ENCODE measurements at places on chromosomes 2 and 18.

- DNase-seq = peak; percentile 72
Measured at GRCh38 chr18:50099725-50100407, 95.1 kb downstream of the MYO5B start.

GRCh38 chr2:33436083-33436482 lies 40.4 kb upstream of the RASGRP3 start:
- no peak for DNase-seq

DNA sequence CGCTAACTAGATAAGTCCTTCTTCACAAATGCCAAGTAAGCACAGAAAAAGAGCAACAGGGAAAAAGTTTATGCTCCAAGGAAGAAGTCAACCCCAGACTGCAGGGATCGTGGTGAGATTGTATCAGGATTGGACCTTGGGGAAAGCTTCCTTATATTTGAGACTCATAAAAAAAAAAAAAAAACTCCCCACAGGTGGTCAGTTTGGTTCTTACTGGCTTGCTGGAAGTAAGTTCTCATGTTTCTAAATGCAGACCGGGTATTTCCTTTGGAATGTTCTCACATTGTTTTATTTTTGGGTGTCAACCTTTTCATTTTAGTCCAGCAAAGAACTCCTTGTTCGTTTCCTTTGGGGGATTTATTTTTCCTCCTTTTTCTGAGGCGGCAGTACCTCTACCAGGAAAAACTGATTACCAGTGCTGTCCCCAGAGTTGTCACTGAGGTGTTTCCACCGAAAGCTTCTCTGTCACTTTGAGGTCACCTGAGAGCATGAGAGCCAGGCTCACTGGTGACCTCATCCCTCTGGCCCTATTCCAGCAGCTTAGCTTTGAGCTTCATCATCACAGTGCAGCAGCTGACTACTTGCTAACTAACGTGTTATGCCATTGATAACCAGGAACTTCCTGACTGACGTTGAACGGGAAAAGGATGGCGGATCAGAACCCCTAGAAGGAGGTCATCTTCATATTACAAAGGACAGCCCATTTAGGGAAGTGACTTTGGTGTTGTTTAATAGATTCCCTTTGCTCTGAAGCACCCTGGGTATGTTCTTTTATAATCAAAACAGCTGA lies 16.8 kb upstream of the ATP8B1 start:
- DNase-seq = peak; percentile 84

GRCh38 chr2:74824679-74825078 lies 9.2 kb upstream of the HK2 start:
- DNase-seq = no peak

GRCh38 chr2:194452504-194452903 lies 1204.5 kb upstream of the SLC39A10 start:
- DNase-seq = no peak

GRCh38 chr18:29979881-29980280 lies 1062.7 kb downstream of the DSC3 start:
- no peak for DNase-seq

DNA sequence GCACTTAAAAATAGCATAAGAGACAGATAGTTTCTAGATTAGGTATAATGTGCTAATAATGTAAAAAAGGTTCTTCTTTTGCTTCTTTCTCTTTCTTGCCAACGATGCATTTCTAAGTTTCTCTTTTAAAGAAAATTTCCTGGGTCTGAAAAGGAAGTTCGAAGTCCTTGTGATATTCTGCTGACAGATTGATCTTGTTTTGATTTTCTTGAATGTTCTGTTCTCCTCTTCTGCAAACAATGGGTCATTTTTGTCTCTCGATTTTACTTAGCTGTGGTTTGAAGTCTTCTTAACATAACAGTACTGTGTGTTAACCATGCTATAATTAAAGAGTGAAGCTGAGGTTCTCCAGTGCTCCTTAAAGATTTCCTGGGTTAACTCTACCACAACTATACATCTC lies 61.1 kb upstream of the ACYP2 start:
- DNase-seq = no peak

DNA sequence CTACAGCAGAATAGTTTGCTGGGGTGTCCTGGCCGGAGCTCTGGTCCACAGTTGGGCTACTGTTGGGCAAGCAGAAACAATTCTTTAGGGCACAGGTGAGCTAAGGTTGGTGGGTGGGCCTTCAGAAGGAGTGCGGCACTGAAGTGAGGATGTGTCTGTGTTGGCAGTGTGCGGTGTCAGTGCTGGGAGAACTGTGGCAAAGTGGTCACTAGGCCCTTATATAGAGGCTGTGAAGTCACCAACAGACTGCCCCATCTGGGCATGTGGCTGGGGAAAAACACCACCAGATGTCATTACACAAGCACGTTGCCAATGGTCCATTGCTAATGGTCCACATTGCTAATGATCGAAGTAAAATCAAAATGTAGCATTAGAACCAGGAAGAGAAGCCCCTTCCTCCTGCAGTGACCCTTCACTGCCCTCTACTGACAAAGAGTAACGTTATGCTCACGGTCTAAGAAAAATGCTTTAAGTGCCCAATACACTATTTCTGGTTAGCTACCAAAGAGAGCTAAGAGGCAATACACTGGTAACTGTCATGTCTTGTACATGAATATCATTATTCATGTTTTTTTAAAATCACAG lies 21.3 kb downstream of the SCN1A start:
- no peak for DNase-seq

GRCh38 chr2:46294176-46294836 lies 2.9 kb upstream of the EPAS1 start:
- no peak for DNase-seq

GRCh38 chr2:73163483-73164367 lies 38.6 kb upstream of the NOTO start:
- DNase-seq = peak; percentile 40

- no peak for DNase-seq
Measured at GRCh38 chr2:207315131-207315530, 149.4 kb upstream of the KLF7 start.

- DNase-seq = no peak
Measured at GRCh38 chr2:207038299-207038698, 99.0 kb downstream of the CPO start.

DNA sequence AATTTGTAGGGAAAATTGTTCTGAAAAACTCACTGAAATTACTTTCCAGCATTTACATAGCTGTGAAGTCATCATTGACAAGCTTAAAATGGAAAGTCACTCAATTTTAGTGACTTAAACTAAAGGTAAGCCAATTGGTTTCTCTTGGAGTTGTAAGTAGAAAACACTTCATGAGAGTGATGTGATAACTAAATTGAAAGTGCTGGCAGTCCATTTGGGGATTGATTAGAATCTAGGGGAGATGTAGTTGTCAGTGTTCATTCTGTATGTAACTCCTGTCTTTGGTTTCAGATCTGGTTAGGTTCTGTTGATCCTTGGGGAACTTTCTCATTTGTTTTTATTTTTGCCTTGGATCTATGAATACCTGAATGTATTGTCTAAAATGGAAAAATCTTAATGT lies 53.8 kb downstream of the COX7A2L start:
- DNase-seq = no peak

- DNase-seq = no peak
Measured at GRCh38 chr2:2050446-2050845, 280.6 kb downstream of the MYT1L start.

GRCh38 chr2:104091894-104092293 lies 762.0 kb upstream of the POU3F3 start:
- DNase-seq = no peak

GRCh38 chr2:164150604-164151003 lies 414.8 kb upstream of the FIGN start:
- DNase-seq = no peak

- no peak for DNase-seq
Measured at GRCh38 chr18:4276953-4277585, 178.0 kb downstream of the DLGAP1 start.

- DNase-seq = no peak
Measured at GRCh38 chr18:71011389-71011788, 722.5 kb downstream of the SOCS6 start.

DNA sequence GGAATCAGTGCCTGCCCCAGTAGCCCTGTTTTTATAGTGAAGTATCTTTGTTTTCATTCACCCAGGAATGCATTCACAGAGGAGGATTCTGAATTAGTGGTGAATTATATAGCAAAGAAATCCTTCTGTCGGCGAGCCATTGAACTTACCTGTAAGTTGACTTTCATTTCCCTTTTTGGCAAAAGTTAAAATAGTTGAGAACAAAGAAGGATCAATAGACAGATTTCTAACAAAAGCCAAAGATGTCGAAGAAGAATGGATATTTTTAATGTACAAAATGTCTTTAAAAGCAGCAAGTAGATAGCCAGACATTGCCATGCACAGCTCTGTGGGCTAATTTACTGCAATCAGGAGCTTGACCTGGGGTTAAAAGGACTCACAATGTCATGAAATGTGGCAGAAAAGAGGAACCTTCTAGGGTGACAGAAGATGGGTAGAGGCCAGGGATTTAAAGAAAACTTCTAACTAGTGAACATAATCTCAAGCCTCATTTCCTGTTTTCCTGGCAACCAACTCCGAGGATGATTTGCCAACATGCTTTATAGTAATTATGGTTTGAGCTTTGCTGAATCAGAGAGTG lies 53.8 kb upstream of the TMEM87B start:
- DNase-seq = no peak

GRCh38 chr2:71157124-71157793 lies 26.8 kb downstream of the MPHOSPH10 start:
- DNase-seq = no peak

DNA sequence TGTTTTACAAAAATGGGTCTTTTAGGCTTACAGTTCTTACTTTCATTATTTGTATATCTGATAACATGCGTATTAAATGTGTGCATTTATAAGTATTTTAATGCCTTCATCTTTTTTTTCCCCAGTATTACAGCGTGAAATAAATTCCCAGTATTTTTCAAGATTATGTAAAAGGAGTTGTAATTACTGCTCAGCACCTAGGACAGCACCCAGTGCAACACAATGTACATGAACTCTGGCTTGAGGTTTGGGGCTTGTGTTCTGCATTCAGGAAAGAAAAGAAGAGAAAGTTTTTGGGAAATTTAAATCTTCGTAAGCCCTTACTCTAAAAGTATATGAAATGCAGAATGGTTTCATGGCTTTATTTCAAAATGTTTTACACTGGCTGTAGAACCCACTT lies 16.7 kb downstream of the ZNF638 start:
- no peak for DNase-seq

DNA sequence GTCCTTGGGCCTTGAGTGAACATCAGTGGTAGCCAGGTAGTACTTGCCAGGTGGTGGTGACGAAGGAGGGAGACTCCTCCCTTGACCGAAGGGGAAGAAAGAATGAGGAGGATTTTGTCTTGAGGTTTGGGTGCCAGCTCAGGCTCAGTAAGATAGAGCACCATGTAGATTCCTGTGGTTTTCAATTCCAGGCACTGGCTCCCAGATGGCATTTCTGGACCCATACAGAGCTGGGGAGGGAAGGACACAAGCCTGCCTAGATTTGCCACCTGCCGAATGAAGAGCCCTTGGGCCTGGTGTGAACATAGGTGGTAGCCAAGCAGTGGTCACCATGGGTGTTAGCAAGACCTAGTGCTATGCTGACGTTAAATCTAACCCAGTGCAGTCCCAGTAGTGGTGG lies 108.8 kb upstream of the UBE2E3 start:
- no peak for DNase-seq

GRCh38 chr2:54387059-54387991 lies 68.8 kb upstream of the SPTBN1 start:
- DNase-seq = no peak

DNA sequence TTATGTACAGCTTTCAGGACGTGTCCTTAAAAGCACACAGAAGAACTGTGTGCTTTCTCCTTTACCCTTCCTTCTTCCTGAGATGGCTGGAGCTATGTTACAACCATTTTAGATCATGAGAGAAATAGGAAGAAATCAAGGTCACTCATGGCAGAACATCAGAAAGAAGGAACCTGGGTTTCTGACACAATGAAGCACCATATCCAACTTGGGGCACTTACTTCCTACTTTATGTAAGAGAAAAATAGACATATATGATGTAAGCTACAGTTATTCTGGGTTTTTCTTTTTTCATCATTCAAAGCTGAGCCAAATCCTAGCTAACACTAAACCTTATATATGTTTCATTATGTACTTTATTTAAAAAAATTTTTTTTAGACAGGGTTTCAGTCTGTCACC lies 79.5 kb downstream of the FAM161A start:
- no peak for DNase-seq

DNA sequence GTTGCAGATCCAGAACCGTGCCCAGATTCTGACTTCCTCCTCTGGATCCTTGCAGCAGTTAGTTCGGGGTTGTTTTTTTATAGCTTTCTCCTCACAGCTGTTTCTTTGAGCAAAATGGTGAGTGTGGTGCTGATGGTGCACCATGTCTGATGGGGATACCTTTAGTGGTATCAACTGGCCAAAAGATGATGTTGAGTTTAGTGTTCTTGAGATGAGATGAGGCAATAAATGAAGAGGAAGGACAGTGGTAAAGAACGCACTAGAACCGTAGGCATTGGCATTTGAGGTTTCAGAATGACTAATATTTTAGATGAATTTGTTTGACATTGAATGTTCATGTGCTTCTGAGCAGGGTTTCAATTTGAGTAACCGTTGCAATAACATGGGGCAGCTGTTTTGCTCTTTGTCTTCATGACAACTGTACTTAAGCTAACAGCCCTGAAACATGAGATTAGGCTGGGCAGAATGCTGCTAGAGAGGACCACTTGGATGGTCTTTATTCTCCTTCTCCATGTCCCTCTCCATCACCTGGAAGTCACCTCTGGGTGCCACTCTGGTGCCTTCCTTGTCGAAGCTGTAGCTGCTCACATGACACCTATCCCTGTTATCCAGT lies 3.9 kb downstream of the CTLA4 start:
- DNase-seq = no peak

GRCh38 chr2:230953845-230954244 lies 28.8 kb upstream of the GPR55 start:
- DNase-seq = no peak

DNA sequence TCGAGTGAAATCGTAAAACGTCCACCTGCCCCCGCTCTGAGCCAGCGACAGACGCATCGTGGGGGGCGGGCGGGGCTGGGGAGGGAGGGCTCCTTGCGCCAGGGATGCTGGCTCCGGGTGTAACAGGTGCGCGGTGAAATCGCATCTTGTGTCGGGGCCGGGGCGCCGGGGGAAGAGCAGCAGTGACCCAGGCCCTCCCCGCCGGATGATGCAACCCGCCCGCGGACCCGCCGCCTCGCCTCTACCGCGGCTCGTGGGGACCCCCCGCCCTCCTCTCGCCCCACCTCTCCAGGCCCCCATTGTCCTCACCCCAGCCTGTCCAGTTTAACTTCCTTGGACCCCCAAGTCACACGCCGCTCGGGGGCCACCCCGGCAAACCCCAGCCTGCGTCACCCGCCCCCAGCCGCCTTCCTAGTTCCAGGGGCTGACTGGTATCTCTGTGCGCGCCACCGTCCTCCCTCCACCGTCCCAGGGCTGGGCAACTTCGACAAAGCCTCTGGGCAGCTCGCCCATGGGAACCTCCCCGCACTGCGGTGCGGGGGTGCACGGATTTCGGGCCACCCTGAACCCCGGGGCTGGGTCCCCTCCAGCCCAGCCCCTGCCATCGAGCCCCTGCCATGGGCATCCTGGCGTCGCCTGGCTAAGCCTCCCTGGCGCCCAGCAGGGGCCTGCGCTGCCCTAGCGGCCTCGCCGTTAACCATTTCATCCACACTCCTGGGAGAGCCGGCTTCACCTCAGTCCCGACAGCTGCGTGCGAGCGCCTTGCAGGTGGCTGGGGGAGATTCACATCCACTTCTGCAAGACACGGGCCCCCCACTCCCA lies 799 bp upstream of the KIF1A start:
- DNase-seq = no peak

GRCh38 chr2:174590928-174591648 lies 6.5 kb downstream of the WIPF1 start:
- no peak for DNase-seq

GRCh38 chr2:224904381-224904780 lies 137.9 kb downstream of the DOCK10 start:
- no peak for DNase-seq

All from non-pigmented ciliary epithelial cell (primary cell).